ENCODE measurements at places on chromosomes 5 and 9. TPM values are rescaled to one million over a fixed set of nuclear protein-coding genes. Genes with fewer than 3 reads are reported as not detected.

Gene HNRNPH1
- 889 TPM for polyA plus RNA-seq

- no peak for DNase-seq
Measured at GRCh38 chr5:121171834-121172233, 679.8 kb upstream of the FTMT start.

Gene RXRA
- polyA plus RNA-seq: 45.3 TPM

Gene MCC
- 30.7 TPM for polyA plus RNA-seq

DNA sequence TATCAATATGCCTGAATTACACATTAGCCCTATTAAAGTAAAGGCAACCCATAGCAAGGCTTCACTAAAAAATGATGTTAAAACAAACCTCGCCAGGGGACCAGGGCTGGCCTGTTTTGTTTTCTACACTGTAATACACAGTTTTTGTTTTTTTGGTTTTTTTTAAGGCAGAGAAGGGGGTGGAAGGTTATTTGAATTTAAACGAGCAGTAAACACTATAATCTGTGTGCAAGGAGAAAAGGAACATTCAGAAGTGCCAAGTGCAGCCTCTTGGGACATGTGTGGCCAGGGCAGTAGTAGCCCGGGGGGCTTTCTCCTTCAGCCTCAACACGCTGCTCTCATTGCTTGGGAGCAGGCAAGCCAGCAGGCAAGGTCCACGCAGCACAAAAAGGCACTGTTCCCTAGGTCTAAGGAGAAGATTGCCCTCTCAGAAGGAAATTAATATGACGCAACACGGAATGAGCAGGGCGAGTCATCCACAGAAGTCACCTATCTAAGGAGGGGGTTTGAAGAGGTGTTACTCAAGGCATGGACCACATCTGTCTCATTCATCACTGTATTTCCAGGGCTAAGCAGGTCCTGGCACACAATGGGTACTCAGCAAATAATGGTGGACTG lies 16.2 kb downstream of the SIL1 start:
- DNase-seq: no peak

Gene CNTFR
- 50.0 TPM for polyA plus RNA-seq

GRCh38 chr9:31005086-31005665 lies 1379.3 kb upstream of the ACO1 start:
- DNase-seq: no peak

DNA sequence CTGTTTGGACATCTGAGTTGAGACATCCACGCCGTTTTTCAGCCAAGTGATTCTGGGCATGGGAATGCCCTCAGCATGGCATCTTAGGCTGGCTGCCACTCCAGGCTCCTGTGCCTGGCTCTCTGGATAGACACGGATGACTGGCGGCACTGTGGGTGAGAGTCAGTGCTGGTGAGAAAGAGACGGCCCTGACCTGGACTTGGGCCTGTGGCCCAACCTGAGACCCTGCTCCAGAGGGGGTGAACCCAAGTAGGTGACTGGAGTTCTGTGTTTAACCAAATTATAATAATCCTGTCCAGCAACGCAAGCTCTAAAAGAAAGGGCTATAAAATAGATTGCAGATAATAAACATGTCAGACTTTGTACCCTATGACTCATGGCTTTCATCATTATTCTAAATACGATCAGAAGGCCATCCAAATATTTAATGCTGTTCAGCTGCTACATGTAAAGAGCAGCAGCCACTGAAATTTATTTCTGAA lies 173.9 kb downstream of the HSPA4 start:
- DNase-seq: no peak

GRCh38 chr5:171437286-171437821 lies 17.9 kb downstream of the FGF18 start:
- no peak for DNase-seq

- no peak for DNase-seq
Measured at GRCh38 chr5:145689235-145689634, 145.9 kb downstream of the PRELID2 start.

GRCh38 chr5:86442036-86442745 lies 175.6 kb upstream of the COX7C start:
- no peak for DNase-seq

Gene SPDL1
- 36.2 TPM for polyA plus RNA-seq

DNA sequence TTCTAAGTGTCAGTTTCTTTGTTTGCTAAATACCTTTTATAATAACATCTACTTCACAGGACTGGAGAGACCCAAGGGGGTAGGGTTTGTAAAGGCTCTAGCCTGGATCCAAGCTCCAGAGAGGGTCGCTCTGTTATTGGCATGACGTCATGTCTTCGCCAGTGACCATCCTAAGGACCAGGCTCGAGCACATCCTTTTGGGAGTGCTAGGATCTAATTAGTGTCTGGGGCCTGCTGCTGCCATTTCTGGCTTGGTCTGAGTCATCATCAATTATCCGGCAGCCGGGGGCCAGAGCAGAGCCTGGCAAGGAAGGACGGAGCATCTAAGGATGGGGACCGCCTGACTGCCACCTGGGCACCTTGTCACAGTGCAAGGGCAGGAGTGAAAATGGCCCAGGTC lies 153.0 kb downstream of the NSG2 start:
- no peak for DNase-seq

- DNase-seq: no peak
Measured at GRCh38 chr5:89560696-89561095, 677.7 kb upstream of the MEF2C start.

Gene SPATA6L
- 6.1 TPM for polyA plus RNA-seq

DNA sequence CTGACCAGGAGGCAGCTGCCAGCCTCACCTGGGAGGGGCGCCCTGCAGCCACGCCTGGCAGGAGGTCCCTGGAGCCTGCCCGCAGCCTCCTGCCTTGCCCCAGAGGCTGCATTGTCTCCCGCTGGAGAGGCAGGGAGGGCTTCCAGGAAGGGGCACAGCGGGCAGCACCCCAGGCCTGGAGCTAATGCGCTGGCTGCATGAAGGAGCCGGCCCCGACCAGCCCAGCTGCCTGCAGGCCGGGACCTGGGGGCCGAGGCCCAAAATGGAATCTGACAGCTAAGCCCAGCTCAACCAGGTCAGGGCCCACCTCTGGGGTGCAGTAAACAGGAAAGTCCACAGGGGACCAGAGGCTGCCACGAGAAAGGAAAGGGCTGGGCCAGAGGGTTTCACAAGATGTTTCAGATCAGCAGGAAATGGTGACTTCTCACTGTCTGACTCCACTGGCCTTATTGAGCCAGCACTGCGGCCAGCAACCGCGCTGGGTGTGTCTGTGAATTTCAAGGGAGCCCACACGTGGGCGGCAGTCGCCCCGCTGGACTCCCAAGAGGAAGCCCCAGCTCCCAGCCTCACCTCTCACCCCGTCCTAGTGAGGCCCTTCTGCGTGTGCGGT lies 18.6 kb upstream of the NOTCH1 start:
- DNase-seq: no peak

- no peak for DNase-seq
Measured at GRCh38 chr5:159435855-159436254, 105.6 kb upstream of the IL12B start.

Gene PCDHGA3
- polyA plus RNA-seq: 2.6 TPM

Gene HAVCR2
- polyA plus RNA-seq: 6.3 TPM

GRCh38 chr9:32584784-32585183 lies 11.8 kb upstream of the NDUFB6 start:
- DNase-seq: no peak

Gene RORB
- 0.25 TPM for polyA plus RNA-seq

DNA sequence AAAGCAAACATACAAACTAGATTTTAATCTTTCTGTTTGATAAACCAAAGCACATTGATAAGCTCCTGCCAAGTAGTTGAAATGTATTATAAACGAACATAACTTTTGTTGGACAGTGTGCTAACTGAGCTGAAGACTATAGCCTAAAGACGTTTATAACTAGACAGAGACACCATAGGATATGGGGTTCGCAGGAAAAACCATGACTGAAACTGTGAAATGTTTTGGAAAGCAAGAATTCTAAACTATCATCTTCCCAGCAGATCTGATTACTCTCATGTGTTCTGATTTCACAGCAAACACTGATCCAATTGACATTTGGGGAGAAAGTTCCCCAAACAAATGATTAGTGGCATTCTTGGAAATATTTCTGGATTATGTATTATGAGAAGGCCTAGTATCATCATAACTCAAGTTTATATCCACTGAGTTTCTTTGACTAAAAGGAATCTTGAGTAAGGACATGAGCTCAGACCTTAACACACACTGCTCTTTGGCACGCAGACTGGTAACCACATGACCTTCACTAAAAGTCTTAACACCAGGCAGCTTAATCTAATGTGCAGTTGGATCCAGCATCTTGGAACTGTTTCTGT lies 375.2 kb downstream of the ZNF608 start:
- DNase-seq: no peak

Gene PDZD2
- 17.3 TPM for polyA plus RNA-seq

- no peak for DNase-seq
Measured at GRCh38 chr9:34371886-34372466, 4.7 kb downstream of the MYORG start.

Gene FLT4
- polyA plus RNA-seq: 9.3 TPM

DNA sequence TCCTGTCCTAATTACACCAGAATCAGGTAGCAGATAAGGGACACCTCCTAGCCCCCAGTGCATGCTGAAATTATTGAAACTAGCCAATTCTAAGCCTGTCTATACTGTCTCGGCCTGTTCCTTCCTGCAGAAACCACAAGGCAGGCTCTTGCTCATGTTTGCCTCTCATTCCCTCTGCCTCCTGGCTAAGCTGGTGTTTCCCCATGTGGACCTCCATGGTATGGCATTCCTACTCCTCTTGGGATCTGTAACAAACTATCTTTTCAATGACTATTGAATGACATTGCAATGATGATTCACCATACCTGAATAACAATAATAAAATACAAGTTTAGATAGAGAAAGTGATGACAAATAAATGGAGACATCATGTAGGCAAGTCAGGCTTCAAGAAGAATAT lies 35.6 kb upstream of the ADAMTS16 start:
- DNase-seq: no peak

GRCh38 chr5:32076699-32077695 lies 97.1 kb downstream of the GOLPH3 start:
- DNase-seq: no peak

Gene SH2D3C
- polyA plus RNA-seq: 14.4 TPM

DNA sequence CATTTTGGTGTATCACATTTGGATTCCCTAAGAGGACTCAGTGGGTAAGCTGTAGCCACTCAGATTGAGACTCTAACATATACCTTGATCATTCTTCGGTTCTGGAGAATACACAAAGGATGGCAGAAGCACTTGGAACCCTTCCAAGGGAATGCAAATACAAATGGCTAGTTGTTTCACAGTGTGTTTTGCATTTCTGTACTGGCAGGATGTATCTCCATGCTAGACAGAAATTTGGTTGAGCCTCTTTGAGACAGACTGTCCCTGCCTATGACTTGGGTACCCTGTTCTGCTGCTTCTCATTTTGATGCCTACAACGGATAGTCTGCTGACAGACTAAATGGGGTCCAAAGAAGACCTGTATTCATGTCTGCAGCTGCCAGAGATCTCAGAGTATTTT lies 273.5 kb downstream of the TMEM38B start:
- DNase-seq: no peak

Gene PTGS1
- polyA plus RNA-seq: 3.2 TPM

- DNase-seq: no peak
Measured at GRCh38 chr5:140301136-140301535, 1.8 kb downstream of the PFDN1 start.

Gene STPG3
- polyA plus RNA-seq: 4.8 TPM

Gene PTGES
- 5.9 TPM for polyA plus RNA-seq

Gene CHD1
- polyA plus RNA-seq: 71.2 TPM

DNA sequence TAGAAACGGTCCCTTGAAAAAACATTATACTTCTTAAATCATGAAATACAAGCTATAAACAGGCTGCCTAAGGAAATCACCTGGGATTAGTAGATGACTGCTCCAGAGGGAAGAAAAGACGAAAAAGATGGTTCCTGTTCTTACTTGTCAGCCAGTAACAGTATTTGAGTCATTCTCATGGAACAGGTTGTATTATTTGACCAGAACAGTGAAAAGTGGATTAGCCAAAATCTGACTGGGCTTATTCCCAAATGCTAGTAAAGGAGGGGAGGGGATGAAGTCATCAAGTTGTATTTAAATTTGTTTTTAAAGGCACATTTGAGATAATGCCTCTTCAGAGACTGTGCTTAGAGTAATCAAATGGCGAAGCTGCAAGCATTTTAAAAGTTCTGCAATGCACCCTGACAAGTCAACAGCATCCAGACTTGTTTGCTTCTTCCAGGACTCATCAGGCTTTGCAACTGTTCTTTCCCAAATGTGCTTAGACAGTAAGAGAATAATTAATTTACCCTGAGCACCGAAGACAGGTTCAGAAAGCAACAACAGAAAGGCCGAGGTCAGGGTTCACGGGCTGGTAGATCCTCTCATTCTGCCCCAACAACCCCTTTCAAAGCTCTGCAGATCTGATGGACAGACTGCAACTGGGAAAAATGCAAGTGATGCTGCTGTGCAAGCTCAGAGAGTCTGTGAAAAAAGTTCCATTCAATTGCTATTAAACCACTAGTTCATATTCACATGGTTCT lies 800.6 kb downstream of the KCTD16 start:
- DNase-seq: no peak

DNA sequence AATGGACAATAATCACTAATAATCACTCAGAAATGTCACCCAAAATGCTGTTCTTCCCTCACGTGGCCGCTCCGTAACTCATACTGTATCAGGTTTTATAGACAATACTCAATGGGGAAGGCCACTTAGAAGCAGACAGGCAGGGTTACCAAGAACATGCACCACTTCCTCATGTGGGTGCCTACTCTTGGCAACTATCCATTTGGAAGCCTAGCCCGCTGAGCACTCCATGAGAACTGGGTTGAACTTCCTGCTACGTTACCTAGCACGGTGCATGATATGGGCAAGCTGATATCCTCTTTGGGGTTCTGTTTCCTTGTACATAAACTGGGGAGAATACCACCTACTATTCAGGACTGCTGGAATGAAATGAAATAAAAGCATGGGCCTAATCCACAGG lies 14.3 kb downstream of the DAP start:
- DNase-seq: no peak

DNA sequence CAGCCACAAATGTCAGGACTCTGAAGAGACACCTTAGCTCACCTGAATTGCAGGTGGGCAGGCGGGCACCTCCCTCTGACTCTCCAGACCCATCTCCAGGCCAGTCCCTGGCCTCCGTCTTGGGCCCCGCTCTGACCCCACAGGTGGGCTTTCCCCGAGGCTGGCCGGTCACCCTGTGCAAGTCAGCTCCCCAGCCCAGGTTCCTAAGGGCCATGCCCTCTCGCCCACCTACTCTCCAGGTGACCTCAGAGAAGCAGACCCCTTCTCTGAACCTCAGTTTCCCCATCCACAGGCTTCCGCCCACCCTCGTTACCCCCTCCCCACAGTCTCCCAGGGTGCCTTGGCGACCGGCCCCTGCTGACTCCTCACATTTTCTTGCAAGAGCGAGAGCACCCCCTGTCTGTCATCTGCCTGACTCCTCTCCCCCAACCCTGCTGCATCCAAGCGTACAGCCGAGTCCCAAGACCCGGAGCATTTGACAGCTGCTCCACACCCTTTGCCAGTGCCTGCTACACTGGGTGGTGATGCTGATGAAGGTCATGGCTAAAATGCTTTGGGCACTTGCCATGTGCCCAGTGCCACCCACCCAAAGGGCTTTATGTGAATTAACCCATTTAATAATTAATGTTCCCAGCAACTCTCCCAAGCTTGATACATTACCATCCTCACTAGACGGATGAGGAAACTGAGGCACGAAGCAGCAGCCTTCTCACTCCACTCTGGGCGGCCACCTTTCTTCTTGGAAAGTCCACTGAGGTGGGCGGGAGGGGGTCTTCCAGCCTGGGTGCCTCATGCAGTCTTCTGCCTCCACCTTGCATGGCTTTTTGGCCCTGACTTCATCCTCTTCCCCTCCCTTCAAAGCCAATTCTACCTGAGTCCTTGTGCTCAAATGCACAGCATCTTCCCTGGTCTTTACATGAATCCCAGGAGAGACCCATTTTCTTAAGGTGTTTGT lies 51.1 kb upstream of the ORM1 start:
- DNase-seq: no peak

- DNase-seq: no peak
Measured at GRCh38 chr9:27538647-27539046, 9.0 kb upstream of the MOB3B start.

All from left renal pelvis (tissue), 4 donors.